SK-N-SH (cell line): ENCODE measurements at places on chromosomes 5 and 9. TPM values are rescaled to one million over a fixed set of nuclear protein-coding genes. Genes with fewer than 3 reads are reported as not detected.

Gene CCL27
- polyA plus RNA-seq, result 0.10 TPM in 1 of 2 replicates, not detected in the other

GRCh38 chr5:148924817-148925216 lies 98.4 kb downstream of the ADRB2 start:
- no peak for DNase-seq

- DNase-seq, result no peak
Measured at GRCh38 chr5:106600803-106601202, 1069.9 kb downstream of the EFNA5 start.

DNA sequence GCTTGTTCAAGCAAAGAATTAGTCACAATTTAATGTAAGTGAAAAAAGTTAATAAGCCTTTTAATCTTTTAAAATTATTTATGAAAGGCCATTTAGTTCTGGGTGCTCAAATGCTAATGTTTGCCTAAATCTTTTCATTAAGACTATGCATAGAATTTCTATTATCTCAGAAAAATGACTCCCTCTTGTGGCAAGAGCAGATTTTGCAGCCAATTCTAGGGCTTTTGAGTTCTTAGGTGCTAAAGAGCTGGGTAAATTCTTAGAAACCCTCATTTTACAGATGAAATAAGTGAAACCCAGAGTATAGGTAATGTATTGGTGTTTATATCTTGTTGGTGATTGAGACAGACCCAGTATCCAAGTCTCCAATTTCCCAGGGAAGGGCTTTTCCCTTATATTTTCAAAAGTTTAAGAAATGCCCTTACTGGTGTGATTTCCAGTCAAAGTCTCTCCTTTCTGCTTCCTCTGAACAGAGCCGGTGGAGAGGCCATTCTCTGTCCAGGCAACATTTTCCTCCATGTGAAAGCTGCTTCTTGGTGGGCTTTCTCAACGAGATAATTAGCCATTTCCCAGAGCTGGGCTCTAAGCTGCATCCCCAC lies 24.1 kb upstream of the PCSK5 start:
- peak; percentile 15 for DNase-seq

DNA sequence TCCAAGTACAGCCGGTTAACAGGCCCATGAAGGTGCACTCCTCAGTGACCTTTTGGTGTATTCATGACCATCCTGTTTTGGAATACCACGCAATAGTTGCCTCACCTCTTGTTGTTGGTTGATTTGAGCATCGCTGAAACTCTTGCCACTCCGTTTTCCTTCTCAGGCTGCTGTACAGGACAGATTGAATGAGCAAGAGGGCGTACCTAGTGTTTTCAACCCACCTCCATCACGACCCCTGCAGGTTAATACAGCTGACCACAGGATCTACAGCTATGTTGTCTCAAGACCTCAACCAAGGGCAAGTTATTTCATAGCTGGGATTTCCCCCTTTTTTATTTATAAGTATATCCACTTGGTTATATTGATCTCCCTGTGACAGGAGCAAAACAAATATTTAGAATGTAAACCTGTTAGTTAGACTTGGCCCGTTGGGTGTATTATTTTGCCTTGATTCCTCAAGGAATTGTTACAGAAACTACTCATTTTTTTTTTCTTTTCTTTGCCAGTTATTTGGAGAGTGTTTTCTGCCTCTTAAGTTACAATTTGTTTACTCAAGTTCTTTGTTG lies 38.1 kb downstream of the FAF2 start:
- no peak for DNase-seq

GRCh38 chr5:113054899-113055298 lies 78.3 kb downstream of the DCP2 start:
- DNase-seq, result no peak

DNA sequence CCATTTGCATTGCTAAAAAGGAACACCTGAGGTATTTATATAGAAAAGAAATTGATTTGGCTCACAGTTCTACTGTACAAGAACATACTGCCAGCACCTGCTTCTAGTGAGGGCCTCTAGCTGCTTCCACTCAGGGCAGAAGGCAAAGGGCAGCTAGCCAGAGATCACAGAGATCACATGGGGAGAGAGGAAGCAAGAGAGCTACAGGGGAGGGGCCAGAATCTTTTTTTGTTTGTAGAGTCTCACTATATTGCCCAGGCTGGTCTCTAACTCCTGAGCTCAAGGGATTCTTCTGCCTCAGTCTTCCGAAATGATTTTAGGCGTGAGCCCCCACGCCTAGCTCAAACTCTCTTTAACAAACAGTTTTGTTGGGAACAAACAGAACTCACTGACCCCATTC lies 6.1 kb downstream of the SLCO4C1 start:
- DNase-seq, result no peak

GRCh38 chr5:15823398-15823797 lies 323.4 kb downstream of the FBXL7 start:
- no peak for DNase-seq

GRCh38 chr5:163772241-163772640 lies 266.8 kb downstream of the MAT2B start:
- no peak for DNase-seq

GRCh38 chr9:129160712-129161533 lies 17.1 kb downstream of the IER5L start:
- no peak for DNase-seq

- no peak for DNase-seq
Measured at GRCh38 chr9:92325991-92326500, 293 bp downstream of the CENPP start.

Gene TAF11L5
- polyA plus RNA-seq, result not detected in 2 replicates

DNA sequence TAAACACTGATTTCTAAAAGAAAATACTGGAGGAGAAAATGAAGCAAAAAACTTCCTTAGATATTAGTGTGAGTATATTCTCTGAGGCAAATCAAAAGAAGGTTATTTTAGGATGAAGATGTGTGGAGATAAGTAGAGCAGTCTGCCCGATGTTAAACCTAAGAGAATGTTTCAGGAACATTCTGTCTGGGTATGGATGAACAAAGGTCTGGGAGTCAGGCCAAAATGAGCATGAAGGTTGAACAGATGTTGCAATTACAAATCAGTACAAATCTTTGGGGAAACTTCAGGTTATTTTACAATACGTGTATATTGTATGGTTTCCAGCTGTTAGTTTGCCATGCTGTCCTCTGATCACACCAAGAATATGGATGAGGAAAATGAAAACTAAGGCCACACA lies 14.4 kb upstream of the CEP78 start:
- DNase-seq, result no peak

Gene OTP
- not detected in 2 replicates for polyA plus RNA-seq

DNA sequence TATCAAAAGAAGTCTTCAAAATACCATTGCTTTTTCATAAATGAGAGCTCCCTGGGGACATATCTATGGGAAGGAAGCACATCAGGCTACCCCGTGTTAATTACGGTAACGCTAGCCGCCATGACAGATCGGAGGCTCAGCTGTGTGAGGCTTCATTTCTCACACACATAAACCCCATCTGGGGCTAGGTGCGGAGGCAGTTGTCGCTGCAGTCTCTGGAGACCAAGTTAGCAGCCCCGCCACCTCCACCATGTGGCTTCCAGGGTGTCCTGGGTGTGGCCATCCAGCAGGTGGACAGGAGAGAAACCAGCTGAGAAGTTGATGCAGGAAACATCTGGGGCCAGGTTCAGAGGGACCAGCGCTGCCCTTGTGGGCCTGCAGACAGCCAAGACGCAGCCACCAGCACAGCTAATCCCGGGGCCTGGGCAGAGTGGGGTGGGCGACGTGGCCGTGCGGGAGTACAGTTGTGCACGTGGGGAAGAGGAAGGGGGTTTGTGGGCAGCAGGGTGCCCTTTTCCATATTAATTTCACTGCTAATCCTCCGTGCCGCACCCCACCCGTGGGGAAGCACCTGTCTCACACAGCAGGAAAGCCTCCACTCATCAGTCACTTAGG lies 426.5 kb downstream of the IRX1 start:
- DNase-seq, result no peak

DNA sequence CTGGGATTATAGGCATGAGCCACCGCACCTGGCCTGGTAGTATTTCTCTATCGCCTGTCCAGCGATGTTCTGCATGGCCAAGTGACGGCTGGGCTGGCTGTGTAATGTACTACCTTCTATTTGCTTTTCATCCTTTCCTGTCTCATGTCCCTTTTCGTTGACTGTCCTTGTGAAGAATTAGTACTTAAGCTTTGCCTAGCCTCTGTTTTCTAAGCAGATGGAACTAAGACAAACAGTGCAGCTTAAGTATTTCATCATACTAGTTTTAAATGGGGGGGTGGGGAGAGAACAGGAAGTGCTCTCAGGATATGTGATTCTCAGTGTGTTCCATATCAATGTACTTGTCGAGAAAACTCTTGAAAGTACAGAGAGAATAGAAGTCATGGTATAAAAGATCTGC lies 31.7 kb upstream of the CCL21 start:
- DNase-seq, result no peak

Gene SHOC1
- polyA plus RNA-seq, result not detected in 2 replicates

Gene KCNIP1
- 1.1 and 1.3 TPM in 2 replicates for polyA plus RNA-seq
